ENCODE measurements at places on chromosomes 2 and 18.

GRCh38 chr2:59322005-59322404 is 1080.9 kb upstream of the FANCL start:
- ATAC-seq, result no peak

- no peak for ATAC-seq
Measured at GRCh38 chr2:22801071-22801470, 583.9 kb upstream of the KLHL29 start.

GRCh38 chr2:85427300-85427835 is 8.9 kb downstream of the SH2D6 start:
- no peak for ATAC-seq

- ATAC-seq, result no peak
Measured at GRCh38 chr2:24924732-24925131, 4.7 kb upstream of the ADCY3 start.

DNA sequence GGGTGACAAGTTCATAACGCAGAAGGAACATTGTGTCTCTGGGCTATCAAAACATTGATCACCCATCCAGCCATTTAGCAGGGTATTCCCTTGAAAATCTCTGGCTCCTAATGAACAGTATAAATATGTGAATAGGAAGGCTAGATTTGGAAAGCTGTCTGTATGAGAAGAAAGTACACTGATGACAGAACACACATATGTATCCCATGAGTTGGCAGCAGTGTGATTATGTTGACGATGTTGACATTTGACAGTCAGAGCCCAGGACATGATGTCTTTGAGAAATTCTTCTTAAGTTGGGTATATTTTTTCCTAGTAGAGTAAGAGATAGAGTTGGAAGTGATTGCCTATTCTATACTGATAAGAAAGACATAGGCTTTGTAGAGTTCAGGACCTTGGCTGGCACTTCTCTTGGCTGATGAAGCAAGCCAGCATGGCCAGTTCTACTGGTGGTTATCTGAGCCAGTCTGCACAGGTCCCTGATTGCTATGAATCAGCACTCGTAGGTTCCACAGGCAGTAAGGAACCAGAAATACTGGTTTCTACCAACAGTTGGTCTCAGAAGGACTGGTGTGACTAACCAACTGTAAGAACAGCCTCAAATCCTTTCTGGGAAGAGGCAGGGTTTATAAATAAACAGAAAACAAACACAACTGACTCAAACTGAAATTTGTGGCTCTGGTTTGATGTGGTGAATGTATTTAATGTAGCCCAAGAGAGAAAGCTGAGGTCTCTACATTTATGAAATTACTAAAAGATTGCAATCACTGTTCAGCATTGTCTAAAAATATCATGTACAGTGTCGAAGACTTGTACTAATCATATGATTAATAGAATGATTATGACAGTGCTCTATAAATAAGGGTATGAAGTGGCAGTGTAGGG is 43.9 kb upstream of the RAPH1 start:
- ATAC-seq, result peak; percentile 99

All from esophagus mucosa (tissue), 1 donor.